ENCODE measurements at places on chromosomes 3 and 15. TPM values are rescaled to one million over a fixed set of nuclear protein-coding genes. Genes with fewer than 3 reads are reported as not detected.

DNA sequence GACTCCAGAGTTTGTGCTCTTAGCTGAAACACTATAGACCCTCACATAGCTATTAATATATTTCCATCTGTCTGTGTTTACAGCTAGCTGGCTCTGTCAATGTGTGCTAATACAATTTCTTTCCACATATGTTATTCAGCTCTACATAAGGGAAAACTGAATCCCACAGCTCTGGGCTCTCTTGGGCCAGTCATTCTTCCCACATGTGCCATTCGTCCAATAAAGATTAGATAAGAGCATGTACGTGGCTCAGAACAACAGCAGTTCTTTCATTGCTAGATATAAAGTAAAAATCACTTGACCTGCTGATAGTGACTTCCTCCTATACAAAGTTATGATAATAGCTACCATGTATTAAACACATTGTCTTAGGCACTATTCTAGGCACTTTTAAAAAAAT, 2.8 kb upstream of the ILDR1 start:
- no peak for DNase-seq

GRCh38 chr15:92462424-92463125, 68.9 kb downstream of the ST8SIA2 start:
- no peak for DNase-seq

DNA sequence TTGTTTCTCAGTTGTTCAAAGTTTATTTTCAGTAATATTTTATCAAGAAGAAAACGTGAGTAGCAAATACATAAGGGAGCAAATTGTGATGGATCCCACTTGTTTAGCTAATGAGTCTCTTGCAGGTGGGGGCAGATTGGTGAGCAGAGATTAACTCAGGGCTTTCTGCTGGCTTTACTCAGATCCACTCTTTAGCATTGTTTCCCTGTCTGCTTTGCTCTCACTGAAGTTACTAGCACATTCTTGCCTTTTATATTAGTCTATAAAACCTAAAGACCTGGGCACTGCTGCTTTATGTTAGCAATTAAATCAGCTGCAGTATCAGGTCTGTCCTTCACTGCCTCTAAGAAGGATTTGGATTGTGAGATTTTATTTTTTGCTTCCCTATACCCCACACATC, 71.5 kb downstream of the STAC start:
- no peak for DNase-seq

- DNase-seq, result no peak
Measured at GRCh38 chr15:31098491-31098917, 3.0 kb downstream of the TRPM1 start.

GRCh38 chr3:100225193-100225592, 35.6 kb upstream of the TBC1D23 start:
- DNase-seq, result no peak

- no peak for DNase-seq
Measured at GRCh38 chr3:40137591-40138295, 171.8 kb upstream of the EIF1B start.

GRCh38 chr3:159872374-159873109, 116.1 kb upstream of the IL12A start:
- no peak for DNase-seq

DNA sequence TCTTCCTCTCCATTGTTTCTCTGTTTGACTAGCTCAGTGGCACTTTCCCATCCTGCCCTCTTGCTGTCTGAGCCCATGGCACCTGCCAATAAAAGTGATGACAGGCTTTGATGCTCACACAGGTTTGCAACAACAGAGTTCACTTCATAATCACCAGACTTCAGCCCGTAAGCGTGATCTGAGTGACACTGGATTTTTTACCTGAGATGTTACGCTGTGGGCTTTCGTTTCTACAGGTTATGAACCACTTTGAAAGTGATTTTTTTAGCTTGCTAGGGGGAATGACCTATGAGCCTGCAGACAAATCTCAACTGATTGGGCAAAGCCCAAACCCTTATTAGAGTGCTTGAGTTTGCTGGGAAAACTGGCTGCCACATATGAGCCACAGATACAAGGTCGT, 173.9 kb upstream of the ICE2 start:
- DNase-seq, result no peak

GRCh38 chr3:150930839-150931238, 25.6 kb upstream of the MINDY4B start:
- DNase-seq, result no peak

- no peak for DNase-seq
Measured at GRCh38 chr15:70252056-70252950, 154.6 kb upstream of the TLE3 start.

- no peak for DNase-seq
Measured at GRCh38 chr3:17217588-17217987, 332.8 kb downstream of the PLCL2 start.

DNA sequence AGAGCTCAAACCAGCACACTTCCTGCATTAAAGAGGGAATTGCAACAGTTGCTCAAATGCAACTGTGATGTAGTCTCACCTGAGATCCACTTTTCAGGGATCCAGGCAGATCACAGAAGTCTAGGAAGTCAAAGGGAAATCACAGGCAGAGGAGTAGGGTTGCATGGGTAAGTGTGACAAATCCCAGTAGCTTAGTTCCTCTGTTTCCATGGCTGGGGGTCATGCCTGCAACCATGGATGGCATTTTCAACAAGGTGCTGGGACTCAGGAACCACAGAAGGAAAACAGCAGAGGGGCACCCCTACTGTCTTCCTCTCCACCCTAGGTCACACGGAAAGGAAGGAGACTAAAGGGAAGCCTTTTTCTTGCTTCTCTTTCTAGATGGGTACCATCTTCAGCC, 36.5 kb upstream of the ARNT2 start:
- DNase-seq, result no peak

DNA sequence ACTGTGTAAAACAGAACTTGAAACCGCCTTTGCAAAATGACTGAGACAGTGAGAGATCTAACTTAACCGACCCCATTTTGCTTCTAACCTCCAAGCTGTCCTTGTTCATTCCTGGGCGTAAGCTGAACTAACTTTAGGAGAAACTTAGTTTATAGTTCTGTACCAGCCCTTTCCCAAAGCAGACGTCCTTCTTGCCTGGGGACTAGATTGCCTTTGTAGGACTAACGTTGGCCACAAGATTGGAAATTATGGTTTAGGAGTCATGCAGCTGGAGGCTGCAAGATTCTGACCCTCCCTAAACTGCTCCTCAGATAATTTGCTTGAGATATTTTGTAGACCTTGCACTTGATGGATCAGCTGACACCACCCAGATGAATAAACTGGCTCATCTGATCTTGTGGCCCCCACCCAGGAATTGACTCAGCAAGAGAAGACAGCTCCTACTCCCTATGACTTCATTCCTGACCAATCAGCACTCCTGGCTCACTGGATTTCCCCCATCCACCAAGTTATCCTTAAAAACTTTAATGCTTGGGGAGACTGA, 219.9 kb upstream of the PROK2 start:
- DNase-seq, result no peak

Gene ZMYND10
- not detected for total RNA-seq

Gene C3orf70
- 3.1 TPM for total RNA-seq

Gene AHSG
- 0.13 TPM for total RNA-seq
